Hair follicular keratinocyte (primary cell): ENCODE measurements at places on chromosomes 3 and 15. TPM values are rescaled to one million over a fixed set of nuclear protein-coding genes. Genes with fewer than 3 reads are reported as not detected.

Gene CD80
- not detected in 2 replicates for total RNA-seq

Gene CSPG4
- 77.6 and 155 TPM in 2 replicates for total RNA-seq

Gene PATL2
- not detected in 2 replicates for total RNA-seq

Gene GPR160
- 0.23 and 1.0 TPM in 2 replicates for total RNA-seq

Gene RHOV
- total RNA-seq, result 0.65 and 1.6 TPM in 2 replicates

Gene SLC26A6
- total RNA-seq, result 52.5 and 53.9 TPM in 2 replicates

Gene GOLGA6D
- not detected in 2 replicates for total RNA-seq

Gene SLC28A2
- total RNA-seq, result not detected in 2 replicates

Gene CCR5
- total RNA-seq, result not detected in 2 replicates

Gene P3H2
- 56.6 and 76.2 TPM in 2 replicates for total RNA-seq

Gene NUP210
- 0.04 TPM in 1 of 2 replicates, not detected in the other for total RNA-seq

Gene CCR8
- not detected in 2 replicates for total RNA-seq

Gene KCNMB3
- total RNA-seq, result 0.11 and 0.16 TPM in 2 replicates

Gene ATP13A4
- 0.08 TPM in 1 of 2 replicates, not detected in the other for total RNA-seq

Gene CLN6
- total RNA-seq, result 13.4 and 33.8 TPM in 2 replicates

Gene GOLGA6L6
- total RNA-seq, result not detected in 2 replicates

Gene DAZL
- not detected in 2 replicates for total RNA-seq
